ENCODE measurements at places on chromosomes 2 and 18.

DNA sequence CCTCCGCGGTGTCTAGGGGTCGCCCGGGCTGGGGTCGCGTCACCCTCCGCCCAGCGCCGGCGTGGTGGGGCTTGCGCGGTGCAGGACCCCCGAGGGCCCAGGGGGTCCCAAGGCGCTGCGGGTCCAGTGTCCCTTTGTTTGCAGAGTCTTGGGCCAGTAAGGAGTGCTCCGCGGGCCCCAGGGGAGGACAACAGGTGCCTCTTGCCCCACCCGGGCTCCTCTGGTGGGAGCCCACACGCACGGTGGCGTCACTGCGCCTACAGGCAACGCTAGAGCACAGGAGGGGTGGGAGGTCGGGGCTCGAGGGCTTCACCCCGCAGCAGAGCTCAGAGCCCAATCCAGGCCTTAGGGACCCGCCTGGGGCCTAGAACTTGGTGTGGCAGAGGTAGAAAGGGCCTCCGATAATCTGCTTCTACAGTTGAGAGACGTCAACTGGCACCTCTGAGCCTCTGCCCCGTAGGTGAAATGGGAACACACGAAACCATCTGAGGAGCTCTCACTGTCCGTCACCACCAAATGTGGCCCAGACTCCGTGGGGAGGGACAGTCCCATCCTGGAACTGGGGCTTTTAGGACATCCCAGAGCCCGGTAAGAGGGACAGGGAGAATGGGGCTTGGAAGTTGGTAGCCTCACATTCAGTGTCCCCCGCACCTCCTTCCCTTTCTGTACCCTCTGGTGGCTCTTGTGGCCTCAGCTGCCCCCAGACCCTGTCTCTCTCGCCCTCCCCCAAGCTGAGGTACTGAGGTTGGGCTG, 1.4 kb downstream of the ARID5A start:
- DNase-seq = no peak

DNA sequence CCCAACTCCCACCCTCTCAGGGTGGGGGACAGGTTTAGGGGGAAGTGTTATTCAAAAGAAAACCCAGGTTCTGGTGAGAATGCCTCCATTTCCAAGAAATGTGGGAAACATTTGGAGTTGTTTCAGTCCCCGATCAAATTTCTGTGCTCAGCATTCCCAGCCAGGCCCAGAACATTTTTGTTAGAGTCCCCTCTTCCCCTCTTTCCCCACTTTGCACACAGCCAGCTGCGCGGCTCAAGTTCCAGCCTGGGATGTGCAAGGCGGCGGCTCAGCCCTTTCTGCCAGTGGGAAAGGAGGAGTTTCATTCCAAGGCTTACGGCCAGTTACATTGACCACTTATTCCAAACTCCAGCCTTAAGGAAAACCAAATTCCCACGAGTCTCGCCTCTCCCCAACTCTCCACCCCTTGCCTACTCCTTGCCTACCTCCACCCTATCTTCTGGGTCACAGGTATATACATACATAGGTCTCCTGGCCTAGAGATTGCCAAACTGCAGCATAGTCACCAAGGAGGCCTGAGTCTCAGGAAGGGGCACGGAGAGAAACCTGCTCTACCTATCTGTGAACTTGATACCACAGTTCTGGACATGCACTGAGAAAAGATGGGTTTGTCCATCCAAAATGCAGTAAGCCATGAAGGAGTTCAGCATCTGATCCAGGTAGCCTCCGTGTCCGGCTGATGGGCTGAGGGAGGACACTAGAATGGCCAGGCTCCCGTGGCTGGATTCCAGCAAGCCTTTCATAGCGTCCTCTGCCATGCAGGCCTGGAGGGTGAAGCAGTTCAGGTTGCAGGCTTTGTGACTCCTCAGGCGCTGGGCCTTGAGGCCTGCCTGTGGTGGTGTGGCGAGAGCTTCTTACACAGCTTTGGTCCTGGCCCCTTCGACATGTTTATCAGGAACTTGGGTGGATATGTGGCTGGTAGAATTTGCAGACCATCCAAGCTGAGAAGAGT, 154.5 kb downstream of the ZFP36L2 start:
- no peak for DNase-seq

DNA sequence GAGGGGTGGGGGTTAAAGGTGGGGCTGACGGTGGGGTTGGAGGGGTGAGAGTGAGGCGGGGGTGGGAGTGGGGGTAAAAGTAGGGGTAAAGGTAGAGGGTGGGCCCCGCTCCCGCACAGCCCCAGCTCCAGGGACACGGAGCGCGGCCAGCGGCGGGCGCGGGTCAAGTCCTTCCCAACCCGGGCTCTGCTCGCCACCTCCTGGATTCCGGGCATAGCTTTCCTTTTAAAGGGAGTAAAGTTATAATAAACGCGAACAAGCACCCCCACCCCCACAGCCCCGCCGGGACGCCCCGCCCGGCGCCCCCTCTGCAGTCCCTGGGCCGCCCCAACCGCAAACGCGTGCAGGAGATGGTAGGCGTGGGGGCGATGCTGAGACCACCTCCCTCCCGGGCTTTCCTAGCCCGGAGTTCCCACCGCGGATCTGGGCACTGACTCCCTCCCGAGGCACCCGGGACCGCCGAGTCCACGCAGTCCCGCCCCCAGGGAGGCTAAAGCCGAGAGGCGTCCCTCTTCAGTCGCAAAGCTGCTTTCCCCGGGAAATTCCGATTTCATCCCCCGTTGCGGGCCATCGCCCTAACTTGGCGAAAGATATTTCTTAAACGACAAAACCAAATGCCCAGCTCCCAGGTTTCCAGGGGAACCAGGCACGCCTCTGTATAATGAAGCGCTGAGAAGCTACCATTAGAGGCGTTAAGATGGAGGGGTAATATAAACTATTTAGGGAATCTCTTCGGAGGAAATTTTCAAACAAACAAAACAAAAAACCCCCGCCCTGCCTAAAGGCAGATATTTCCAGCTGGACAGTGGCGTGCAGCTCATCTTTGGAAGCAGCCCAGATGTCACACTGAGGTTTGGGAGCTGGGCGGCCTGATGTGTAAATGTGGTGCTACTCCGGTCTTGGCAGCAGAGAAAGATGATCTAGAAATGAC, at the start of gene LIMS2:
LIMS2 (minus strand) TSS at position 200 of the 931 bp plus-strand sequence. CDS start 506 bp downstream, outside the sequence.
- DNase-seq = peak; percentile 71

GRCh38 chr2:120381192-120381591, 35.3 kb downstream of the INHBB start:
- no peak for DNase-seq

Data from SJSA1 (cell line).